ENCODE measurements at places on chromosomes 7 and 10.

- DNase-seq, result no peak
These were observed 19.3 kb downstream of the CACNB2 start for GRCh38 chr10:18159557-18159956.

DNA sequence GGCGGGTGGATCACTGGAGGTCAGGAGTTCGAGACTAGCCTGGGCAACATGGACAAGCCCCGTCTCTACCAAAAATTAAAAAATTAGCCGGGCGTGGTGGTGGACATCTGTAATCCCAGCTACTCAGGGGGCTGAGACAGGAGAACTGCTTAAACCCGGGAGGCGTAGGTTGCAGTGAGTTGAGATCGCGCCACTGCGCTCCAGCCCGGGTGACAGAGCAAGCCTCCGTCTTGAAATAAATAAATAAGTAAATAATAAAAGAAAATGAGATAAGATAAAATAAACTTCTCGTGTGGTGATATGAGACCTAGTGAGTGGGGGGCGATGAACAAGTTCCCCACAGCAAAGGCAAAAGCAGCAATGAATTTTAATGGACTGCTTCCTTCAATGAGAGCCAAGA, 33.6 kb upstream of the LMTK2 start:
- no peak for DNase-seq

DNA sequence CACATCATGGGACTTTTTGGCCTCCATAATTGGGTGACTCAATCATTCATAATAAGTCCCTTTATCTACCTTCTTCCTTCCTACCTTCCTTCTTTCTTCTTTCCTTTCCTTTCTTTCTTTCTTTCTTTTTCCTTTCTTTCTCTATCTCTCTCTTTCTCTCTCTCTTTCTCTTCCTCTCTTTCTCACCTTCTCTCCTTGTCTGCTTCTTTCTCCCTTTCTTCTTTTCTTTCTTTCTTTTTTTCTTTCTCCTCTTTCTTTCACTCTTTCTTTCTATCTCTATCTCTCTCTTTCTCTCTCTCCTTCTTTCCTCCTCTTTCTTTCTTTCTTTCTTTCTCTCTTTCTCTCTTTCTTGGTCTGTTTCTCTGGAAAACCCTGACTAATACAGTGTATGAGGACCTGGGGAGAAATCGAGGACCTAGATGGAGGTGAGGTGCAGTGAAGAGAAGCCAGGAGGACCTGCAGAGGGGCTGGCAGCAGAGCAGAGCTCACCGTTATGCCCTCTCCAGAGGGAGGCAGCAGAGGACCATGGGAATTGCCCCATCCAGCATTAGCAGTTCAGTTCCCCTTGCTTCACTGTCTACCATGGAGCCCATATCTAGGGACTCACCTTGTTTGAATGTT, 52.7 kb upstream of the BTRC start:
- peak; percentile 7 for DNase-seq

- no peak for DNase-seq
These were observed 64.3 kb downstream of the PDGFA start for GRCh38 chr7:455110-455928.

GRCh38 chr7:116316838-116317628, 106.7 kb downstream of the TES start:
- peak; percentile 100 for DNase-seq

DNA sequence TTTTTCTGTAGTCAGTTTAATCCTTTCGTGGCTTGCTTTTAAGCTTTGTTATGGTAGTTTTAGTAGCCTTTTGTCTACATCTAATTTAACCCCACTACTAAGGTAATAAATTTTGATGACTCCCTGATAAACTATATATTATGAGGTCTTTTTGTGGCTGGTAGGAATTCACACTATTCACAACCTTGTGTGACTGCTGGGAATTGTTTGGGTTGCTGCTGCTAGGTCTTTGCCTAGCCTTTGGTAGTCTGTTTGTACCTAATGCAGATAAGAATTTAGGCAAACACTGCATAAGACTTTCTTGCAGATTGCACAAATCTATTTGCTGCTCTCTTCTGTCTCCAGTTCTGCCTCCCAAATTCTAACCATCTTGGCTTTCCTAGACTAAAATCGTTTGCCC, 58.3 kb downstream of the SHOC2 start:
- DNase-seq, result no peak

DNA sequence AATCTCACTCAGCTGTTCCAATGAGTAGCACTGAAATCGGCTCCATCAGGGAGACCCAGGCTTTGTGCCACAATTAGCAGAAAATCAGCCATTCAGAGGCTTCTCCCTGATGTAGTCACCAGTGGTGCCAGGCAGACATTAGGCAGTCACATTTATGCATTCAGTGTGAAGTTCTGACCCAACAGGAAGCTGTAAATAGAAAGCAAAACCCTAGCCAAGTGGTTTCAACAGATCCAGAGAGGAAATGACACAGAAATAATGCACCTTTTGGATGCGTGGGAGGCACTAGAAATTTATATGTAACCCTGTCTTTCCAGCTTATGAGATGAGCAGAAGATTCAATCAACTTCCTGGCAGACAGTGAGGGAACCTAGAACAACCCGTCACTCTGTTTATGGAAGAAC, 186.4 kb downstream of the PDE1C start:
- peak; percentile 50 for DNase-seq

DNA sequence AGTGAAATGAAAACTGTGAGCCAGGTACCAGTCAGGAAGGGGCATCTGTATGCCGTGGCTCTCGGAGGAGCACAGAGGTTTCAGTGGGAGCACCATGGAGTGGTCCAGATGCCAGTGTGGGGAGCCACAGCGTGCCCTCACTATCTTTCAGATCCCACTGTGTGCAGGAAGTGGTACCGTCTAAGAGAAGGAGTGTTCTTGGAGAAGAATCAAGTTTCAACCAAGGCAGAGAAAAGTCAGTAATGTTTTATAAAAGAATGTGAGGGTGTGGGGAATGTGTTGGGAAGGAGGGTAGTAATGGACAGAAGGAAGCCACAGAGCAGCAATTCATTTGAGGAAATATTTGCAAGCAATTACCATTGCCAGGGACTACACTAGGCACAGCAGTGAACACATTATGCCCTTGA, 35.6 kb downstream of the PRKAR2B start:
- DNase-seq, result no peak

- DNase-seq, result peak; percentile 99
These were observed 208.9 kb upstream of the INHBA start for GRCh38 chr7:41911792-41912191.

GRCh38 chr10:100344241-100344788, 2.7 kb upstream of the SCD start:
- DNase-seq, result no peak

DNA sequence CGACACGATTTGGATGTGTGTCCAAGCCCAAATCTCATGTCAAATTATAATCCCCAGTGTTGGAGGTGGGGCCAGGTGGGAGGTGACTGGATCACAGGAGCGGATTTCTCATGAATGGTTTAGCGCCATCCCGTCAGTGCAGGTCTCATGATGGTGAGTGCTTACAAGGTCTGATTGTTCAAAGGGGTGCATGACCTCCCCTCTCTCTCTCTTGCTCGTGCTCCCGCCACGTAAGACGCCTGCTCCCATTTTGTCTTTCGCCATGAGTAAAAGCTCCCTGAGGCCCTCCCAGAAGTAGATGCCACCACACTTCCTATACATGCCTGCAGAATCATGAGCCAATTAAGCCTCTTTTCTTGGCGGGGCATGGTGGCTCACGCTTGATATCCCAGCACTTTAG, 71.5 kb upstream of the NANOS1 start:
- no peak for DNase-seq

DNA sequence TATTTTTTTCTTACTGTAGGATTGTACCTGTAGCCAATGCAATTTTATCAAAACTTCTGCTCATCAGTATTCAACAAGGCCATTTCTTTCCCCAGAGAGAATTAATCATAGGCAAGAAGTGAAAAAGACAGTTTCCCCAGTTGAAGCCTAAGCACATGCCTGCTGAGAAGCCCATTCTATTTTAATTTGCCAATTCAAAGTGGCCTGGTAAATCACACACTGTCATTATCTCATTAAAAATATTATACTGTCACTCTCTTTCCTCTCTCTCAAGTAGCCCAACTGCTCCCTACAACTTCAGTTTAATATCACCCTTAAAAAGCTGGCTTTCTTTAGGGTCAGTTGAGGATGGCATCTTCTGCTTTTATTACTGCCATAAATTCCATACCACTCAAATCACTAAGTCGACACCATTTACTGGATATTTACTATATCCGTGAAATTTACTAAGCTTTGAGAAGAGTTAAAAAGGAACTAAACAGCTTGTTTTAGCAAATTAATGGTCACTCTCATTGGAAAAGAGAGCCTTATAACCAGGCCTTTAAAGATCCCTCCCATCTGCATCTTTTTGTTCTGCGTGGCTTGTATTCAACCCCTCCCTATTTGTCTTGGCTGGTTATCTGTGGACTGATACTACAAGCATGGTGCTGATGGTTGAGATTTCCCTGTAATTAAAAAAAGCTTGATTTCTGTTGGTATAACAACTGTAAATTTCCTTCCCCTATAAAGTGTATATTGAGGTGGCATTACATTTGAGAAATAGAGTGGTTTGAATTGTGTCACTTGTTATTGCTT, 30.6 kb downstream of the COL28A1 start:
- no peak for DNase-seq

- DNase-seq, result no peak
These were observed 50.5 kb downstream of the PNLIPRP3 start for GRCh38 chr10:116477986-116478664.

DNA sequence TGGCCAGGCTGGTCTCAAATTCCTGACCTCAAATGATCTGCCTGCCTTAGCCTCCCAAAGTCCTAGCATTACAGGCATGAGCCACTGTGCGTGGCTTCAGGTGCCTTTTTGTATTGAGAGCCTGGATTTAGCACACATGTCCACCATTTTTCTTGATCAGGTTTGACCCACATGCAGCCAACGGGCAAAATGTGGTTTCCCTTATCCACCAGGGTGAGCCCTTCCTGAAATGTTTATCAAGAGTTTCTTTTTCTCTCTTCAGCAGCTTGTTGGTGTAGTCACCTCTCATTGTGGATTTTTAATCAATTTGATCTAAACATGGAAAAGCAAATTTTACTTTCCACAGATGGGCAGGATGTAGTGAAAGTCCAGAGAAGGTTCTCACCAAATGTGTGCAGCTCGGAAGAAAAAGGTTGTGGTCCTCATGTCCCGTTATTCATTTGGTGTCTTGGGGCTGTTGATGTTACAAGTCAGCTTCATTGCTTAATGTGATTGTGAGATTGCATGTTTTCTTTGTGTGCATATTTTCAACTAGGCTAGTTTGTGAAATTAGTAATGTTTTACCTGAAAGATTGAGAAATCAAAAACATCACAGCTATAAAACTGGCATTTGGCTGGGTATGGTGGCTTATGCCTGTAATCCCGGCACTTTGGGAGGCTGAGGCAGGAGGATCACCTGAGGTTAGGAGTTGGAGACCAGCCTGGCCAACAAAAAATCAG, 28.9 kb downstream of the GUSB start:
- DNase-seq, result no peak

DNA sequence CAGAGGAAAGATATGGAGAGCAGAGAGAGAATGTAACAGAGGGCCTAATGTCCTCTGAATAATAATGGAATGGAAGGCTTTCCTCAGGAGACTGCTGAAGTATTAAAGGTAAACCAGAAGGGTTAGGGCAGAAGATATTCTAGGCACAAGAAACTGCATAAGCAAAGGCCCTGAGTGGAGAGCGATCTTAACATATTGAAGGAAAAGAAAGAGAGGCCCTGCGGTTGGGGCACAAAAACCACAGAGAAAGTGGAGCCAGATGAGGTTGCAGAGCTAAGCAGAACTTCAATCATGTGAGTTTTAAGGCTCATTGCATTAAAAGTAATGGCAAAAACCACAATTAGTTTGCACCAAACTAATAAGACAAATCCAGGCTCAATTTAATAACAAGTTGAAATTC, 115.8 kb upstream of the VSTM2A start:
- no peak for DNase-seq

DNA sequence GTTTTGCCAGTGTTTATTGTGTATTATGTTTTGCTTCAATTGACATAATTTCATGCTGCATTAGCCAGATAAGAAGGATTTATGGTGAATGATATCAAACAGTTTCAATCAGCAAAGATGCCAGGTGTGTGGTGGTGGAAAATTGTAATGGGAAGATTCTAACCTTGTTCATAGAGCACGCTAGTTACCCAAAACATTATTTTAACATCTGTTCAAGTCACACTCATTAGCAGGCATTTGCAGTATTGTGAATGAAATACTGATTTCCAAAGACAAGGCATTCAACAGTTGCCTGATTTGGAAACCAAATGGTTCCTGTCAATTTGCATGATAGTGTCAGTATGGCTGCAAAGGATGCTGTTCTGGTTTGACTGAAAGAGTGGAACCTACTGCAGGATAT, 129.7 kb downstream of the EPC1 start:
- no peak for DNase-seq

DNA sequence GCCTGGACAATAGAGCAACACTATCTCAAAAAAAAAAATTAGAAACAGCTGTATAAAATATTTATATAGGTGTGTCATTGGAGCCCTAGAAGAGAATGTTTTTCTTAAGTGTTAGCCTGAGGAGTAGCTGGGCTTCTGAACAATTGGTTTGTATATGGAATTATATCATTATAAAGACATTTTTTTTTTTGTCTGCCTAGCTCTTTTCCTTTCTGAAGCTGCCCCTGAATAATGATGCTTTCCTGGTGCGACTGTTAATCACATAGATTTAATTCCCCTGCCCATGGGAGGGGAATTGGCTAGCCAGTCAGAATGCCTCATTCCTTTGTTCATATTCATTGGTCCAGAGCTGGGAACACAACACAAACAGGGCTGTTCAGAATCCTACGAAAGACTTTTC, 13.9 kb upstream of the ABCC2 start:
- DNase-seq, result no peak

DNA sequence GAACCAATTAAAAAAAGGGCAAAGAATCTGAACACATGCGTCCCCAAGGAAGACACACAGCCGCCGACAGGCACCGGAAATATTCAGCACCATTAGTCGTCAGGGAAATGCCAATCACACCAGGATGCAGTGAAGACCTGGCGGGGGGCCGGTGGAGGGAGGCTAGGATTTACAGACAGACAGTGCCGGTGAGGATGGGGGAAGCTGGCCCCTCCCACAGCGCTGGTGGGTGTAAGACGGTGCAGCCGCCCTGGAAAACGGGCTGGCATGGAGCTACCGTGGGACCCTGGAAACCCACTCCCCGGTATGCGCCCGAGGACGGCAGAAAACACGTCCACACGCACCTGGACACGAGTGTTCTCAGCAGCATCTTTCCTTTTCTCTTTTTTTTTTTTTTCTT, 4.8 kb upstream of the ADAP1 start:
- DNase-seq, result no peak

DNA sequence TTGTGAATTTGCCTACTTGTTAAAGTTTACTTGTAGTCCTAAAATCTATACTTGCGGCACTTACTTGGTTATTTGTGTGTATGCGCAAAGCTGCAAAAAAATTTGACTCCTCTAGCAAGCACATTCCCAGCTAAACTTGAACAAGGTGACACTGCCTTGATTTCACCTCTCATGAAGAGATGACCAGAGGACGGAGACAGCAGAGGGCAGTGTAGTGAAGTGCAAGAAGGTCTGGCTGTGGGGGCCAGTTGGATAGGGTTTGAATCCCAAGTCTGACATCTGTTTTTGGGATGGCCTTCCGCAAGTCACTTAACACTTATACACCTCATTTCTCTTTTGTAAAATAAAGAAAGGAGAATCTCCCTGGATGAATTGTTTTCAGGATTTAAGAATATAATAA, 15.7 kb downstream of the SLK start:
- DNase-seq, result no peak
